IMR-90 (cell line): ENCODE measurements at places on chromosomes 12 and 14. TPM values are rescaled to one million over a fixed set of nuclear protein-coding genes. Genes with fewer than 3 reads are reported as not detected.

The RERG gene
- total RNA-seq: not detected in 2 replicates

The IL26 gene
- not detected in 2 replicates for total RNA-seq

The CMTM5 gene
- total RNA-seq: not detected in 2 replicates

The PZP gene
- total RNA-seq: not detected in 2 replicates

The BHLHE41 gene
- 0.72 and 1.1 TPM in 2 replicates for total RNA-seq

The TCL1B gene
- not detected in 2 replicates for total RNA-seq

The SLC39A5 gene
- not detected in 2 replicates for total RNA-seq

The MORN3 gene
- total RNA-seq: 0.18 and 0.28 TPM in 2 replicates

The NOXRED1 gene
- under 0.01 TPM in 2 replicates for total RNA-seq
